ENCODE measurements at places on chromosomes 3 and 15. TPM values are rescaled to one million over a fixed set of nuclear protein-coding genes. Genes with fewer than 3 reads are reported as not detected.

- H3K4me1 ChIP-seq, result peaks cover 26% of the 10 kb centered on the region
- DNase-seq, result peak; percentile 83
These were observed 1.8 kb upstream of the ZSCAN2 start for GRCh38 chr15:84598993-84599392.

Gene TTLL13
- total RNA-seq, result not detected

DNA sequence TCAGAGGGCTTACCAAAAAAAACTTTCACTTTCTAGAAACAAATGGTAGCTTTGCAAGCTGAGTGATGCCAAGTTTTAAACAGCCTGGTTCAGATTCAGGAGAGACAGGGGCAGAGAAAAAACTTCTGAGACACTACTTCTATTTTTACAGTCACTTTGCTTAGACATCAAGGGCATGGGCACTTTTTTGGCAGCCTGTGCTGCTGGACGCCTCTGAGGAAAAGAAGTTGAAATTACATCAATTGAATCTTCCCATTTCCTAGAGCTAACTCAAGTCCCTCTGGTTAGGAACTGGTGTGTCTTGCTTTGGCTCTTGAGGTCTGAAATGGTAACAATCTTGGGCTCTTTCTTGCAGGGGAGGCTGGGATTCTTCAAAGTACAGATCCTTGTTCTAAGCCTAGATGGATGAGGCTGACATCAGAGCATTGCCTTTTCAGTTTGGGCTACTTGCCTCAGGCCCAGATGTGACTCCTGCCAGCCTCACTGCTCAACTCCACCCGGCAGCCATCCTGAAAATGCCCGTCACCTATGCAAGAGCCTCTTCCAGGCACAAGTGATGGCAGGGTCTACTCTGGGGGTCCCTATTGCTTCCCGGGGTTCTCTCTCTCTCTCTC lies 357.5 kb downstream of the FOXP1 start:
- no peaks in the 10 kb centered on the region for H3K36me3 ChIP-seq
- no peak overlapping the region for H3K27ac ChIP-seq
- peaks cover 30% of the 10 kb centered on the region for H3K4me1 ChIP-seq

DNA sequence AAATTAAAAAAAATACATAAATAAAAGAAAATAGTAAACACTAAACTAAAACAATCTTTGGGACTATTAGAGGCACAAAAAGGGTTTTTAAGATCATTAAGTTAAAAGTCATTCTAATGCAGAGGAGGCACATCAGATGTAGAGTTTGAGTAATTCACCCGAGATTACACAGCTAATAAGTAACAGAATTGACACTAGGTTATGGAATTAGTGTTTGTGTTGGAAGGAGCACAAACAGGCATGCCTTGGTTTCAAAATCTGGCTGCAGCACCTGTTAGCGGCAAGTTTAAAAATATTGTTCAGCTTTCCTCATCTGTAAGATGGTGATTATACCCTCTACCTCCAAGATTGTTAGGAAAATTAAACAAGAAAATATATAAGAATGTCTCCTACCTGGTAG lies 39.0 kb downstream of the RASA2 start:
- H3K27me3 ChIP-seq, result no peaks in the 10 kb centered on the region
- no peaks in the 10 kb centered on the region for H3K36me3 ChIP-seq
- H3K27ac ChIP-seq, result no peak overlapping the region
- H3K4me1 ChIP-seq, result peaks cover 8% of the 10 kb centered on the region

Gene WDR49
- total RNA-seq, result 0.08 TPM

- peaks cover 4% of the 10 kb centered on the region for H3K4me1 ChIP-seq
- no peak overlapping the region for H3K4me3 ChIP-seq
- DNase-seq, result no peak
- H3K27me3 ChIP-seq, result no peaks in the 10 kb centered on the region
These were observed 35.9 kb upstream of the CMSS1 start for GRCh38 chr3:99781761-99782160.

DNA sequence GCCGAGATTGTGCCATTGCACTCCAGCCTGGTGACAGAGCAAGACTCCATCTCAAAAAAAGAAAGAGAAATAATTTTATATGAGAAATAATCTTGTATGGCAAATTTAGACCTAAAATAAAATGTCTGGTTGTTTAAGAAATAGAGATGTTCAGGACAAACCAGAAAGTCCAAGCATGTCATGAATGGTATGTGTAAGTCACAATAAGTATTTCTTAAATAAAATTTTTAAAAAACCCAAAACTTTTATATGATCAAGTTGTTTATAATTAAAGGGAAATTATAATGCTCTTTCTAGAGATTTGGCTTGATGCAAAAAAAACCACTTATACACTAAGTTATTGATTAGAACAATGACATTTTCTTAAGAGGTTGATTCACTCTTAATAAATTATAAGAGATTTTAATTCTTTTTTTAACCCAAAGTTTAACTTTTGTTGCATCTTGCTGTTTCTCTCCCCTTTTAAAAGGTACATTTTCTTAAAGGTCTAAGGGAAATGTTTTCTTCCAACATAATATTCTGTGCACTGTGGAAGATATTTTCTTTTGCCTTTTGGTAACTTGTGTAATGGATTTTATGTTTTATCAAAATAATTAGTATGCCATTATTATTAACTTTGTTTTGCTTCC lies 105.7 kb downstream of the RTP4 start:
- peaks cover 43% of the 10 kb centered on the region for H3K36me3 ChIP-seq
- no peak overlapping the region for H3K4me3 ChIP-seq
- peak; percentile 59 for DNase-seq
- no peaks in the 10 kb centered on the region for H3K27me3 ChIP-seq
- no peaks in the 10 kb centered on the region for H3K4me1 ChIP-seq

DNA sequence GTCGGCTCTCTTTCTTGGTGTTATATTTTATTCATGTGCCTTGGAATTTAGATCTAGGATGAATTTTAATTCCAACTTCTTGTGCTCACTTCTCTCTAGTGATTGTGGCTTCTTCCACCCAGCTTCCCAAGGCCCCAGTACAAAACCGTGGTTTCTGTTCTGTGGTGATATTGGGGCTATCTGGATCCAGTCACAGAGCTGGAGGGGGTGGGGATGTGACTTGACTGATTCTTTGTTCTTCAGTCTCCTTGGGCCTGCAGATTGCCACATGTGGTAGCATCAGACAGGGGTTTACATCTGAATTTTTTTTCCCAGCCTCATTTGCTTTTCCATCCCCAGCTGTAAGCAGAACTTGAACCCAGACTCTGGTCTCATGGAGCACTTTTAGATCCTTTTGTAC lies 98.5 kb upstream of the ADAMTSL3 start:
- no peak overlapping the region for H3K4me3 ChIP-seq
- no peaks in the 10 kb centered on the region for H3K36me3 ChIP-seq
- DNase-seq, result no peak
- no peak overlapping the region for H3K27ac ChIP-seq

- peaks cover 10% of the 10 kb centered on the region for H3K4me1 ChIP-seq
- no peak overlapping the region for H3K4me3 ChIP-seq
- no peak overlapping the region for H3K27ac ChIP-seq
- no peaks in the 10 kb centered on the region for H3K27me3 ChIP-seq
- peak; percentile 28 for DNase-seq
These were observed 82.9 kb upstream of the GSK3B start for GRCh38 chr3:120177151-120177550.

GRCh38 chr3:197734667-197735318 lies 1.9 kb downstream of the RUBCN start:
- H3K4me1 ChIP-seq, result peaks cover 8% of the 10 kb centered on the region
- H3K27me3 ChIP-seq, result no peaks in the 10 kb centered on the region
- H3K4me3 ChIP-seq, result no peak overlapping the region
- no peak for DNase-seq

GRCh38 chr3:139128803-139129202 lies 84.1 kb upstream of the PRR23C start:
- H3K27me3 ChIP-seq, result no peaks in the 10 kb centered on the region
- H3K4me3 ChIP-seq, result no peak overlapping the region
- no peaks in the 10 kb centered on the region for H3K4me1 ChIP-seq
- no peak overlapping the region for H3K27ac ChIP-seq
- H3K36me3 ChIP-seq, result no peaks in the 10 kb centered on the region

Gene CPLX3
- 0.66 TPM for total RNA-seq

GRCh38 chr3:172987273-172987672 lies 153.8 kb downstream of the SPATA16 start:
- no peak overlapping the region for H3K27ac ChIP-seq
- DNase-seq, result peak; percentile 79
- H3K36me3 ChIP-seq, result no peaks in the 10 kb centered on the region
- peaks cover 12% of the 10 kb centered on the region for H3K4me1 ChIP-seq
- H3K27me3 ChIP-seq, result no peaks in the 10 kb centered on the region
- no peak overlapping the region for H3K4me3 ChIP-seq
